ENCODE measurements at places on chromosomes 2 and 18.

DNA sequence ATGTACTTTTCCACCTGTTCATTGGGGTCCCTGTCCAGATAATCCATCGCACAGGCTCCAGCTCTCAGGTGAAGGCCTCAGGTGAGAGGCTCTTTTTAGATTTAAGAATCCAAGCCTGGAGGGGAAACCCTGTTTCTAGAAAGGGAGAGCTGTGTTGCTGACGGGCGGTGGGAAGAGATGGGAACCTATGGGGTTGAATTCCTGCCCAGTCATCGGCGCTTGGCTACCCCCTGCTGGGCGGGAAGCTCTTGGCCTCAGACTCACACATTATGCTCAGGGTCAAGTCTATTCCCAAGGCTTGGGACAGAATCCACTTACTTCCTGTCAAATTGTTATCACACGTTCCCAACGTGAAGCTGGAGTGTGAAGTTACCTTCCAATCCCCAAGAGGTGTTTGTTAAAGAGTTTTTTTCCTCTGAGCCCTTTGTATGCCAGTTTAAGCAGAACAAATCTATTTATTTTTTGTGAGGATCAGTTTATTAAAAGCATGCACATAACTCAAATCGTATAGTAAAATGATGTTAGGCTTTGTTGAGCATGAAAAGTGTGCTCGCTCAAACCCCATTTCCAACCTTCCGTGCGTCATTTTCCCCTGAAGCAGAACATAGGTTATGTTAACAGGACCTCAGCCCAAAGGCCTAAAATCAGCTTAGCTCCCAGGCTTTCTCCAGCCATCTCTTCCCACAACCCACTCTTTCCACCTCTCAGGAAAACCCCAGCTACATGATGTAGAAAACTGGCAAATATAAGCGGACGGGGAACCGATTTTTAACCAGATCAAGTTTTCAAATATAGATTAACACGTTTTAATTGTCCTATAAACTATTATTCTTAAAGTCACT is 181.7 kb upstream of the ETAA1 start:
- no peak for DNase-seq

DNA sequence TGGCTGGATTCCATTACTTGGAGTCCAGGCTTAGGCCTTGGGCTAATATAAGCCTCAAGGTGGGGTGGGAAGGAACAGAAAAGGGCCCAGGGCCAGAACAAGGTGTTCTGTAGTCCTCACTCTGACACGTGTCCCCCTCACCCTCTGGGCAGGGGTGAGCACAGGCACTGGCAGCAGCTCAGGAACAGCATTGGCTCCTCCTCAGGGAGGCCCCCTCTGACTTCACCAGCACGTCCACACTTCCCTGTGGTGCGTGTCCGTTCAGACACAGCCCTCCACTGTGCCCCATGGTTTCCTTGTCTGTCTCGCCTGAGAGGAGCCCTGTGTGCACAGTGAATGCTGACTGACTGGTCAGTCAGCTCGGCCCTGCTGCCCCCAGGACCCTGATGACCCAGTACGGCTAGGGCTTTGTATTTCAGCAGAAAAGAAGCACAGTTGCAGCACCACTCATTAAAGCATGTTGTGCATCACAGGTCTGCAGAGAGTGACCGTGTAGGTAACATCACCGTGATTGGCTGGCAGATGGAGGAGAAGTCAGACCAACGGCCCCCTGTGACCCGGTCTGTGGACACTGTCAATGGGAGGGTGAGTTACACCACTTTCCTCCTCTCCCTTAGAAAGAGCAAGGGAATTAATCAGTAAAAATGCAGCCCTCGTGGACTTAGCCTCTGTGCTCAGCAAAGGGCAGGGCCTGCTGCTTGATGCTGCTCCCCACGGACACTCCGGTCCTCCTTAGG is 70.8 kb downstream of the COA5 start:
- no peak for DNase-seq

- DNase-seq: no peak
These were observed 591 bp downstream of the SLC16A14 start for GRCh38 chr2:230068016-230068650.

DNA sequence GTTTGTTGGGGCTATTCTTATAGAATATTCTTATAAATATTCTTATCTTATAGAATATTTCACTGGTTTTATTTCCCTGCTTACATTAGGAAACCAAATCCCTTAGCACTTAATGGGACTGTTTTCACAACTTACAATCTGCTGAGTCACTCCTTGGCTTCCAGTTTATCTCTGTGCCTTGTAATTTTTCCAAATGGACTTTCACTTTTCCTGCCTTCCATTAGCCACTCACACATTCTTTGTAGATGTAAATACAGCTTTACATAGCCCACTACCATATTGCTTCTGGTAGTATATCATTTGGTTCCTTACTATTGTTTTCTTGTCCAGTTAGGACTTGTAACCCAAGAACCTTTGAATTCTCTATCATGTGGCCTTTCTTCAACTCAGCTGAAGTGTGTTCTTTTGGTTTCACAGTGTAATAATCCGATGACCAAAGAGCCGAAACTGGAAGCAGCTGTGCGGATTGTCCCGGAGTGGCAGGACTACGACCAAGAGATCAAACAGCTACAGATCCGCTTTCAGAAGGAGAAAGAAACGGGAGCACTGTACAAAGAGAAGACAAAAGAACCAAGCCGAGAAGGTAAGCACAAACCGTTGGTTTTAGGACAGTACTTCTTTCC is 96.1 kb downstream of the UGGT1 start:
- no peak for DNase-seq

GRCh38 chr2:226943862-226944620 is 108.2 kb downstream of the RHBDD1 start:
- DNase-seq: no peak

- DNase-seq: peak; percentile 53
These were observed 35.2 kb downstream of the NPPC start for GRCh38 chr2:231890896-231891513.

DNA sequence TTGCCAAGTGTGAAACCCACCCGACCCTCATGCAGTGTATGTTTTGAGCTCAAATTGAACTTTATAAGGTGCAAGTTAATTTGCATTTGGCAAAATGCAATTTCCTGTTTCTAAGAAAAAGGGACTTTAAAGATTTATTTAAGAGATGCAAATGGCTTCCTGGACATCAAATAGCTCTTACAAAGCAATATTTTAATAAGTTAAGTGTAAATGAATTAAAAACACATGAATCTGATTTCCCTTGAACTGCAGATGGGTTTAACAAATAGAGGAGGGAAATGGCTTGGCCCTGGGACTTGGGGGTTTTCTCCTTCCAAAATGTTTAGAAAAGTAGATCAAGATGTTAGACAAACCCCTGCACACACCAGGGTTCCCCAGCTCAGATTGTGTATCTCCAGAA is 116.0 kb downstream of the EN1 start:
- no peak for DNase-seq

DNA sequence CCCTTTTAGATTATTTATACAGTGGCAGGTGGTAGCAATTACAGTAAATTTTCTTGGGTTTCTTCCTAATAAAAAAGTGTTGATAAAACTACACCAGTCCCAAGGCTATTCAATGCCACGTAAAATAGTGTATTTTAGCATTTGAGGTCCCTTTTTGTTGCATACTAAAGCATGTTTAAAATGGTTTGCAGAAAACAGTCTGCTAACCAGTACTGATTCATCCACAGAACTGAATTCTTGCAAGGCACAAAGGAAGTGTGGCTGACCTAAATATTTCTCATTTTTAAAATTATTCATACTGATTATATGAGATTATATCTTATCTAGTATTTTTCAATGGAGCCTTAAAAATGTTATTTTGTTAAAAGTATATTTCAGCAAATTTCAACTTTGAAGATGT is 98.1 kb downstream of the SMAD2 start:
- no peak for DNase-seq

DNA sequence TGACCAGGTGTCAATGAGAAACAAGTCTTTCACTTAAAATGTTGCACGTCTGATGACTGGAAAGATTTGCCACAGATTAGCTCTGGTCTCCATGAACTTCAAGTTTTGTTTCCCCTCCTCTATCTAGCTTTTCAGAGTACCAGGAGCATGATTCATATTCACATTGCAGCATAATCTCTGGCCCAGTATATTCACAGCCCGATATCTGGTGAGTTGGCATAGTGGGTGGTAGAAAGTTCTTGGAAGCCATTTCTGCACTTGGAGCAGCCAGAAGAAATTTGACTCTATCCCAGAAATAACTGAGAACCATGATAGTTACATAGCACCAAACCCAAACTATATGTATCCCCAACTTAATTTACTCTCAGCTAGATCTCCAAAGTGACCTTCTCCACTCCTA is 503.9 kb downstream of the PID1 start:
- DNase-seq: no peak

GRCh38 chr2:102594445-102595016 is 24.8 kb upstream of the SLC9A2 start:
- DNase-seq: no peak

DNA sequence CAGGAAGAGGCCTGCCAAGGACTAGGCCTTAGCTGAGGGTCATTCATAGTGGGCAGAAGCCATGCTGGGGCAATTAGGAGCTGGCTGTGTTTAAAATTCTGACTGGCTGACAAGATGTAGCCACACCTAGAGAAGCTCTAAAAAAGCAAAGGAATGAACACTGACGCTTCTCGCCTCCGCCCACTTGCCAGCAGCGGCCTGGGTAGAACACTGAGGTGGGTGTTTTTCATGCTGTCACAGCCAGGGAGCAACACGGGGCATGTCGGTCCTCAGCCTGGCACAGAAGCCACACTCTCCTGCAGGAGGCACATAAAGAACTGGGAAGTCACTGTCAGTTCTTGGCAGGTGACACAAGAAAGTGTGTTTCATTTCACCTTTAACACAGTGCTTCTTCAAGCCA is 10.4 kb downstream of the CHST10 start:
- DNase-seq: no peak

GRCh38 chr2:28768422-28768821 is 16.8 kb downstream of the PPP1CB start:
- DNase-seq: no peak

DNA sequence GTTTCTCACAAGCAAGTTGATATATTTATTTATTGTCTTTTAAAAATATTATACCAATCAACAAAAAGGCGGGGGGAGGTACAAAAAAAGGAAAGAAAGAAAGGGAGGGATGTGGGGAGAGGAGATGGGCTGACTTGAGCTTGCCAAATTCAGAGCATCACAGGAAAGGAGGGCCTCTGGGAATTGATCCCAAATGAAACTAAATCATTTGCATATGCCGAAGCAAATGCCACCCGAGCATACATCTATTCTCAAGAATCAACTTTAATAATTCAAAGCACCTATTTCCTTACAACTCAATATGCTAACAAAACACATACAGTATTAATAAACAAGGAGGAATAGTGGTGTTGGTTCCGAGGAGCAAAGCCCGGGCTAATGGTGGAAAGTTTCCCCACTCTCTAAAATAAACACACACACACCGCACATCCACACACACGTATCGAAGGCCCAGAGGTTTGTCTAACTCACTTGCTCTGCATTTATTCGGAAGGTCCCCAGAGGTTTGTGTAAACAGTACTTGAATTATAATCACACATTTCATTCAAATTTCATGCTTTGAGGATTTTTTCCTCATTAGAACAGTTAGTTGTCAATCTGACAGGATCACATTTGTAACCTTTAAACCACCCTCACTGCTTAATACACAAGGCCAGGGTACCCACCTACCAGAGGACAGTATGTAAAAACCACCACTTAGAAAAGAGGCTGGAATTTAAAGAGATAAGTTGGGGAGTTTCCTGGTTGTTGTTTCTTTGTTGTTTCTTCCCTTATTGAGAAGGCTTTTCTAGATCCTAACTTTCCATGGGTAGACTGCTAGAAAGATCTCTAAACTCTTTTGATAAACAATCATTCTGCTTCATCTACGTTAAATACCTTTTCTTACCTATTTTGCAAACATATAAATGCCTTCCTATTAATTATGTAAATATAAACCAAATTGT is 264.7 kb downstream of the TCF4 start:
- no peak for DNase-seq

DNA sequence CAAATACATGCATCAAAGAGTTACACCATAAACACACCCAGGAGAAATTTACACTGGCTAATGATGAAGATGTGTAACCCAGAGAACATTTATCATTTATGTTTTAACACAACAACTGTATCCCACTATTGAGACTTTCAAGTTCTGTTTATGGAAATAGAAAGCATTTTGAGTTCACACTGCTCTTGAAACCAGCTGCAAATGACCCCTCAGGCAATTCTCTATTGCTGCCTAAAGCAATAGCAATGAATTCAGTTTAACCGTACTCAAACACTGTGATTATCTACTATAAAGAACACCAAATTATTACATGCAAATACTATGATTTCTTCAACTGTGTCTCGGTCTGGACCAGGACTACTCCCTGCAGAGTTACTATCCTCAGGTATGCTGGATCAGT is 452.7 kb upstream of the NRXN1 start:
- no peak for DNase-seq

DNA sequence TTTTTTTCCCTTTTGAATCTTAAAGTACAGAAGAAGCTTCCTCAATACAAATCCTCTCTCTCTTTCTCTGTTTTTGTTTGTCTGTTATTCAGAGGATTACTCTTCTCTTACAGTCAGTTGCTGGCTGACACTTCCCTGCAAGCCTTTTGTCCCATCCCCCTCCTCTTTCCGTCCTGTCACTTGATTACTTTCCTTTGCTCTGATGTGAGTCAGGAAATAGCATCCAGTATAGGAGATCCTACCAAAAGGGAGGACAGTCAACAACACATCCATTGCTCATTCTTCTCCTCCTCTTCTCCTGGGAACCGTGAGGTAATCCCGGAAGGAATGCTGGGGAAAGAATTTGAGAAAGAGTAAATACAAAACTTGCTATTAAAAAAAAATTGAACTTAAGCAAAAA is 79.3 kb upstream of the SCN7A start:
- no peak for DNase-seq

DNA sequence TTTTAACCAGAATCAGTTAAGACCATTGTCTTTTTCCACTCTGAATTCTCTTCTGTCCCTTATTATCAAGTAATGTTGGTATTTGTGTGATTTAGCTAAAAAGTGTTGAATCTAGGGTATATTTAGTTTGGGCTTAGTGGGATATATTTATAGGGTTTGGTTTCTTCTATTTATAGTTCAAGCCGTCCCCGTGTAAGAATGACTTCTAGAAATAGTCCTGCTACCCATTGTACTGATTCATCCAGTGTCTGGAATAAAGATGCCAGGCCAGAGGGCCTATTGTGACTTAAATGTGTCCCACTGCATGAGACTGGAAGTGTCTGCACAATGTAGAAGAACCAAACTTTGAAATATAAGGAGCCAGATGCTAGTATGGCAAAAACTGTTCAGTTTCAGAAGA is 364.8 kb downstream of the TNS1 start:
- DNase-seq: no peak

- no peak for DNase-seq
These were observed 281.7 kb downstream of the HRH4 start for GRCh38 chr18:24741965-24742724.

- DNase-seq: no peak
These were observed 147.8 kb downstream of the EXOC6B start for GRCh38 chr2:72678024-72678423.
